ENCODE measurements at places on chromosomes 6 and 20.

- no peak for DNase-seq
Measured at GRCh38 chr6:156832231-156832647, 55.1 kb downstream of the ARID1B start.

GRCh38 chr6:36337814-36338213 lies 1.1 kb upstream of the BNIP5 start:
- DNase-seq = no peak

DNA sequence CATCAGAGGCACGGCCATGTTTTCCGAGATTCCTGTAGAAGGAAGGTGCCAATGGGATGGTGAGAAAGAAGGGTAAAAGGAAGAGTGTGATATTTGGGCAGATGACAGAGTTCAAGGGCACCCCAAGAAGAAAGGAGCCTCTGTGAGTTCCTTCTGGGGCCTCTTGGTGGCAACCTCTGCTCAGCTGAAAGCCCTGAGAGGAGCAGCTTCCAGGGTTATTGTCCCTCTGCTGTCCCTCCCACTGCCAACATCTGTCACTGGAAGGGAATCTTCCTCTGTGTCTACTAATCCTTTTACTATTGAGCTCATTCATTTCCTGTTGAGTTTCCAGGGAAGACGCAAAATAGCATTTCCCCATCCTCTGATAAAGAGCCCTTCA lies 40.0 kb upstream of the KCNK16 start:
- DNase-seq = no peak

DNA sequence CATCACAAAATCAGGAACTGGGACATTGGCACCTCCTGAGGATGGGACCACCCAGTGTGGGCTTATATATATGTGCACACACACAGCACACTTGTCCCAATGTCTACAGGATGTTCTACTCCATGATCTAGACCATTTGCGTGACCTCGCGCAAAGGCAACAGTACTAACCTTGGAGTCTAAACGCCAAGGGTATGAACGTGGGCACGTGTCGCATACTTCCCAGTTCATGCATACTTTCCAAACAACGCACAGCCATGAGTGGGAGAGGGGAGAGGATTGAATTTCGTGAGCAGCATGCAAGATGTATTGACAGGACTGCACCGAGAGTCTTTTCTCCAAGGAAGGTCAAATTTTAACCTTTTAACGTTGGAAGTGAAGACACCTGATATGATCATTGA lies 214.2 kb upstream of the QKI start:
- no peak for DNase-seq

GRCh38 chr6:27442932-27443331 lies 30.0 kb downstream of the ZNF184 start:
- no peak for DNase-seq

DNA sequence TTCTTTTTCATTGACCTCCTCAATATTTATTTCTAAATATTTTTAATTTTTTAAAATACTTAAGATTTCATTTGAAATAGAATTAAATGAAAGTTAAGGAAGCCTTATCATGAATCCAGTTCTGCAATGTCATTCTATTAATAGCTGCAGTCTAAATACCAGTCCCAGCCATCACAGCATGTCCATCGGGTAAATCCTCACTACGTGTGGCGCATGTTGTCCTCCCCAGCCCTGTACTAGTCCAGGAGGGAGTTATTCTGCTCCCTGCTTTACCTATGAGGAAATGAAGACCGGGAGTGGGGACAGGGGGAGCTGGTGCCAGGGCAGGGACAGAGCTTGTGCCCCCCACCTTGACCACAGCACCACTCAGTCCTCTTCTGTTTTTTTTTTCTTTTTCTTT lies 125.1 kb upstream of the QKI start:
- no peak for DNase-seq

DNA sequence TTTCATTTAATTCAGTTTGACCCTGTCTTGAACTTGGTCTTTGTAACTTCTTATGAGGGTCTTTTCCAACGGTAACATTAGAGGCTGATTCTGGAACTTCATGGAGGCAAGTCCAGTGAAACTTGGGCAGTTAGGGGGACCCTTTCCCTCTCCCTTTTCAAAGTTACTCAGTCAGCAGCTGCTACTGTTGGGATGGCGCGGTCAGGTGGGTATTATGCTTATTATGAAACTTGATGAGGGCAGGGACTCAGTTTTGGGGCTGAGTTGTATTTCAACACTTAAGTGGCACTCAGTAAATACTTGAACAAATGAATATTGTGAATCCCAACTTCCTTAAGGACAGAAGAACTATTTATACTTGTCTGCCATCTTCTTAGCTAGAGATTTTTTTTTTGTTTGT lies 20.8 kb downstream of the TOP1 start:
- DNase-seq = no peak

GRCh38 chr6:71396410-71396801 lies 107.8 kb downstream of the OGFRL1 start:
- no peak for DNase-seq

- DNase-seq = no peak
Measured at GRCh38 chr20:32480371-32481241, 104.5 kb downstream of the NOL4L start.

GRCh38 chr6:92682516-92683398 lies 736.6 kb downstream of the EPHA7 start:
- DNase-seq = no peak
